ENCODE measurements at places on chromosomes 3 and 15.

- no peak for DNase-seq
Observed at GRCh38 chr15:65827065-65827464, 35.0 kb upstream of the DENND4A start.

GRCh38 chr3:186090901-186091300 lies 18.0 kb downstream of the ETV5 start:
- DNase-seq = no peak

GRCh38 chr3:132822266-132822665 lies 100.1 kb upstream of the NPHP3 start:
- DNase-seq = no peak

GRCh38 chr15:82228750-82229149 lies 33.8 kb downstream of the EFL1 start:
- no peak for DNase-seq

GRCh38 chr3:6204891-6205290 lies 656.0 kb upstream of the GRM7 start:
- DNase-seq = no peak

- DNase-seq = no peak
Observed at GRCh38 chr3:70201975-70202374, 110.5 kb downstream of the MDFIC2 start.

- DNase-seq = no peak
Observed at GRCh38 chr15:57890351-57890750, 175.2 kb downstream of the ALDH1A2 start.

GRCh38 chr3:133038089-133038730 lies at the start of gene TMEM108:
Gene TMEM108 (plus strand): TSS chr3:133038391.
- DNase-seq = peak; percentile 72

DNA sequence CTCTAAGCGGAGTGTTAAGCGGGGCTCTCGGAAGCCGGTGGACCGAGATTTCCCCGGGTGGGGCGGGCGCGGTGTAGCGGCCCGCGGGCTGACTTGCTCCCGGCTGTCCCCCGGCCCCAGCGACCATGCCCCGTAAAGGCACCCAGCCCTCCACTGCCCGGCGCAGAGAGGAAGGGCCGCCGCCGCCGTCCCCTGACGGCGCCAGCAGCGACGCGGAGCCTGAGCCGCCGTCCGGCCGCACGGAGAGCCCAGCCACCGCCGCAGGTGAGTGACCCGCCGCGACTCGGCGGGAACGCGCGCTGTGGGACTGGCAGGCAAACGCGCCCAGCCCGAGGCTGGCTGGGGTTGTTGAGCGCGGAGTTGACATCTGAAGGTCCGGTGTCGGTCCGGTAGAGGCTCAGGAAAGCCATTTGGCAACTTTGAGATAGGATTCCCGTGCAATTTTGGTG lies 1.3 kb downstream of the SMC4 start:
- peak; percentile 74 for DNase-seq

- DNase-seq = peak; percentile 83
Observed at GRCh38 chr3:184711493-184712247, at the start of gene MAGEF1. Gene MAGEF1 (minus strand): TSS chr3:184712064. CDS start chr3:184711821, 243 bp downstream.

DNA sequence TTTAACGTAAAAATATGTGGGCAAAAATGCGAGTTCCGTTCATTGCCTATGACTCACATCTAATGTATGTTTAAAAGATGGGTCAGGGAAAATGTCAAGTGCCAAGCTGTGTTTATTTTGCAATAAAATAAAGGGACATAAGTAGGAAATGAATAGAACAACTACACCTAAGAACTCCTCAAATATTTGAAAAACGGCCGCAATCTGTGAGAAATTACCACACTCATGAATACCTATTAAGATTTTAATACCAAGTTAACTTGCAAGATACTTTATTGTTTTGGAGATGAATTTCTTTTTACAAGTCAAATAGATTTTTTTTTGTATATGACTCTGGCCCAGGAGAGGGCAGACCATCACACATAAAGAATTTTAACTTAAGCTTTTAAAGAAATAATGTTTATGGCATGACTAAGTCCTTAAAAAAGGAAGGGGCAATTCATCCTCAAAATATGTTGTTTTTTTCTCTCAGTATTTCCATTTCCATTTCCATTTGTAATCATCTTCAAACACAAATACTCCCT lies 152.7 kb downstream of the SUCNR1 start:
- DNase-seq = no peak

DNA sequence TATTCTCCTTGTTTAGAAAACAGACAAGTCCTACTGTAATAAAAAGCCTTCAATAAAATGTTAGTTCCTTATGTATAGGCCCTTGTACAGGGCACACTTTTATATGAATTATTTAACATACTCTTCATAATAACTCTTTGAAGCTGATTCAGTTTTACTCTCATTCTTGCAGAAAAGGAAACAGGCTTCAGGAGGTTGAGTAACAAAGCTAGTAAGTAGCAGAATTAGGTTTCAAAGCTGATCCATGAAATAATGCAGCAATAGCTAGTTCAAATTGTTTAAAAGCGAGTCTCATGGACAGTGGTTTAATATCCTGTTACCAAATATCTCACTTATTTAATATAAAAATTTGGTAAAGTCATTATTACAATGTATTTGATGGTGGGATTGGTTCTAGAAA lies 25.0 kb downstream of the TCF12 start:
- no peak for DNase-seq

DNA sequence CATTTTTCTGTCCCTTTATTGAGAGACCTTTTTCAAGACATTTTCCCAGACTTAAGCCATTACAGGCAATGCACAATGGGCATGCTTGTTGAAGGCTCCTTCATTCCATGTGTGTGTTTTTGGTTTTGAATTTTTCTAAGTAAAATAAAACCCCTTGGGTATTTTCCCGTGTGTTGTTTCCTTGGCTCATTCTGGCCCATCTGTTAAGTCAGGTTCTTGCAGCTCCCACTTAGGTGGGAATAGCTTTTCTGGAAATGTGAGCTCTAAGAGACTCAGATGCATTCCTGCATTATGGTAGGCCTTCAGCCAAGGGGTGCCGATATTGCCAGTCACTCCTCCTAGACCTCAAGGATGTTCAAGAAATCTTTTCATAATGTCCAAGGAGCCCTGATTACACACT lies 314.9 kb downstream of the CACNA2D3 start:
- no peak for DNase-seq

- no peak for DNase-seq
Observed at GRCh38 chr3:149167898-149168297, 38.5 kb downstream of the HPS3 start.

DNA sequence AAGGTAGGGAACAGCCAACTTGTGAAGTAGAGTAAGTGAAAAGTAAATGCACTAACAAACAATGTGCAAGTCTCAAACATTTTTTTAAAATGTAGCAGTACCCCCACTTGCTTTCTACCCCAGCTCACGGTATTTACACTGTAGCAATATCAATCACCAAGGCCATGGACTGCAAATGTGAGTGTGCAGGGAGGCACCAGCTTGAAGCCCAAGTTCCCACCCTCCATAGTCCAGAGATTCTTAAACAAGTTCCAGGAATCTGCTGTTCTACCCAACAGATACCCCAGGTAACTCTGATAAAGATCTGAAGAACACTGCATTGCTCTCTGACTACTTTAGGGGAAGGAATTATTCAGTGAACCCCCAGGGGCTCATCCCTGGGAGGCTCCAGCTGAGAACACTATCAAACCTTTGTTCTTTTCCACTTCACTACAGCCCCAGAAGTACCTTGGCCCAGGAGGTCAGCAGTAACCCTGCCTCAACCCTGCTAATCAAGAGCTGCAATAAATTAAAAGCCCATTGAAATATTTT lies 86.1 kb downstream of the FOXP1 start:
- no peak for DNase-seq

GRCh38 chr3:64651741-64652241 lies 36.0 kb downstream of the ADAMTS9 start:
- DNase-seq = no peak

- DNase-seq = peak; percentile 72
Observed at GRCh38 chr3:88076712-88077111, 17.7 kb downstream of the ZNF654 start.

DNA sequence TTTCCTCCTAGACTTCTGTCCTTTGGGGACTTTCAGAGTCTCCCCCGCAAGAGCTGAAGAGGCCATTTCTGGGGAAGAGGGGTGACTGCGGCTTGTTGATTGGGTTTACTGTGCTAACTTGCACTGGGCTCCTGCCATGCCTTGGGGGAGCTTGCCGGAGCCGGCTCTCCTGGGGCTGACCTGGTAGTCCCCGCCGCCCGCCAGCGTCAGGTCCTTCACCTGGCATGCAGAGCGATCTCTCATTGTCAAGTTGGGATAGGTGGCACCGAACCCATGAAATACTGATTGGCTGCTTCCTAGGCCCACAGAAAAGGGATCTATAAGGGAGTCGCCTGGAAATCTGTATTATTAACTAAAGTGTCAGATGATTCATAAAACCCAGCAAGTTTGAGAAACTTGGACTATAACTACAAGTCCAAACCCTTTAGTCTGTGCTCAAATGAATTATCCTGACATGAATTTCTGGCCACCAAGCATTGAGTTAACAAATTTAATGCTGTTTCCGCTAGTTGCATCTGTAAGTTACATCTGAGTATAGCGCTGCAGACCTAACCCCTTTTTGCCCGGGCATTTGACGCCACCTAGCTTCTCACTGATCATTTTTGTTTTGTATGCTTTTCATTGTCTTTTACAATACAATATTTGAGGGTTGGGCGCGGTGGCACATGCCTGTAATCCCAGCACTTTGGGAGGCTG lies 607 bp upstream of the IMP3 start:
- DNase-seq = peak; percentile 75

GRCh38 chr15:43251185-43251870 lies 15.4 kb downstream of the TGM5 start:
- DNase-seq = no peak

DNA sequence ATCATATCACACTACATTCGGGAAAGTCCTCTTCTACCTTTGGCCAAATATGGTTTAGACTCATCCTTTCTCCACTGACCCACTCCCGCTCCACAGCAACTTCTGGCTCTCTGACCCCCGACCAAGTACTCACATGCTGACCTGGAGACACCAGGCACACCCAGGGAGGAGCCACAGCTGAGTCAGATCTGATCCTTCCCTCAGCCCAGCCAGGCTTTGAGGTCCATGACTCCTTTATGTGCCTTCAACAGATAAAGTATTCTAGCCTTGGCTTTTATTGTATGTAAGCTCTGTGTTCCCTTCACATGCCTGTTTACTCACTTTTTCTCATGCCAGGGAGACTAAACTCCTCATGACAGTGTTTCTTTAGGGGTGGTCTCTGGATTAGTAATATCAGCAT lies 166.9 kb upstream of the UMPS start:
- no peak for DNase-seq

- no peak for DNase-seq
Observed at GRCh38 chr3:151383956-151384355, 597 bp downstream of the P2RY12 start.

DNA sequence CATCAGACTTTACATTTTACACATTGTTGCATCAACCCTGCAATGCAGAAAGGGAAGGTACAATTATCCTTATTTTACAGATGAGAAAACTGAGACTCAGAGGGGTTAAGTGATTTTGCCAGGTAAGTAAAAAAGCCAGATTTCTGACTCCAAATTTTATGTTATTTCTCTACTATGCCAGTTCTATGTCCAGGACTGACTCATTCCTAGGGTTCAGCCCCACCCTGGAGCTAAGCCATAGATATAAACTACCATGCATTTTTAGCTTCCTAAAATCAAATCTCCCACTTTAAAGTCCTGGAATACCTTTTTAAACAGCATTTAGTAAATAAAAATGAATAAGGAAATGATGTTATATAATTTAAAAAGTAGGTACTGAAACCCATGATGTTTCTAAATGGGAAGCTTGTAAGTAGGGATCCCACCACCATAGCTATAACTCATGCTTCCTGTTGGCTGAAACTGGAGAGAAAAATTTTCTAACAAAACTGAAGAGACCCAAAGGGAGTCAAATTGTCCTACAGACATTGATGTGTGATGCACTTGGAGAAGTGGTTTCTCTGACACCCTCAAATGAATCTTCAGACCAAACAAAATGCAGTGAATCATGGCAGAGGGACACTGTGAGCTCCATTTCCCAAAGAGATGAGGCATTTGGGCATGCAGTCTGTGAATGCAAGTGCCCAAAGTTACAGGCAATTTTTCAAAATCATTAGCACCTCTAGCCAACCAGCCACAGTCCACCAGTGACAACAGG lies 301.7 kb upstream of the UMPS start:
- no peak for DNase-seq

DNA sequence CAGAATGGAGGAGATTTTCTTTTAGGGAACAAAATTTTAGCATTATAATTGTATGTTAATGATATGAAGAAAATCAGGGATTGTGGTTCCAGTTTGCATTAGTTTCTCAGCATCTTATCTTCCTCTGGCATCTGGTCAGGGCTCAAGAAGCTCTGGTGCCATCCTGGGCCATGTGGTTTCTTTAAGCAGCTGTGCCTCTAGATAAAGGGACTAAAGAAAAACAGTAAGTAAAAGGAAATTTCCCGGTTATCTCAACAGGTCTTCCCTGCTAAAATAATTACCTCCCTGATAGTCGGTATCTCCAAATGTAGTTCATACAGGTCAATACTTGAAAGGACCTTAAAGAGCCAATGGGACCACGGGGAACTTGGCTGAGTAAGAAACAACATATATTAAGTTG lies 375.1 kb upstream of the RBMS3 start:
- DNase-seq = peak; percentile 90

DNA sequence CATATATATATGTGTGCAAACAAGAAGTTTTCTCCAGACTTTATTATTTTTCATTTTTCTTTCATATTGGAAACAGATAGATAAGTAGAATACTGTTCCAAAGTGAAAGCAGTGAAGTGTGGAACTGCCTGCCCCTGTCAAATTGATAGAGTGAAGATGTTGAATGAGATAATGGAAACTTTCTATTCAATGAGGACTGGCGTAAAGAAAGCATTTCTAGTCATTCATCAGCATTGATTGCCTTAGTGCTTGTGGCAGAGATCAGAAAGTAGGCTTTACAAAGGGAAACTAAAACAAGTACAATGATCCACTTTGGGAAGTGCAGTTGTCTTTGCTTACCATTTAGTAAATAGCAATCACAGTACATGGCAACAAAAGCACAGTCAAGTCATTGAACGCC lies 300.0 kb downstream of the CADM2 start:
- DNase-seq = no peak

- DNase-seq = no peak
Observed at GRCh38 chr3:134797741-134798451, 2.8 kb downstream of the EPHB1 start.

- DNase-seq = no peak
Observed at GRCh38 chr15:66797921-66798320, 95.9 kb downstream of the SMAD6 start.

DNA sequence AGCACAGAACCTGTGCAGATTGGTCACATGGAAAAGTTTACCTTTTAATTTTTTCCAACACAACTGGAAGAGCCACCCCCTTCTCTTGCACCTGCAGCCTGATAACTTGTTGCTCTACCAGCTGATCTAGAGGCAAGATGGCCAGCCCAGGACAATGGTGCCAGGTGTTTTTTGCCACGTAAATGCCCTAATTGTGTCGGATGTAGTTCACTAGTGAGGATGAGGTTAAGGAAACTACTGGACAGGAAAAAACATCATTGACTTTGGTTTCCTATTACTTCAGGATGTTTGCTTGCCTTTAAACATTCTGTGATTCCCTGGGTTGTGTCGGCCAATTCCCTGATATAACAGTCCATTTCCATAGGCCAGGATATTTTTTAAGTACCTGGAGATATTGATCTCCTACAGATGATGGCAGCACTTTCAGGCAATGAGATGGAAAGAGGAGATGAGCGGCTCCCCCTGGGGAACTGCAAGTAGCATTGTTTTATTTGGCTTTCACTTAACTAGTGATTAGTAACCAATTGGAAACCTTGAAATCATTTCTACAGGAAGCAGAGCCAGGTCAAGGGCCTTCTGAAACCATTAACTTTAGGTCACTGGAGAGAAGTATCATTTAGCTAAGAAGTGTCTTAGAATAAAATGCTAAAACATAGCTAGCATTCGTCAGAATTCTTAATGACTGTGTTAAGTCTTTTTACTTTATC lies 72.5 kb downstream of the OSBPL10 start:
- DNase-seq = no peak
